ENCODE measurements at places on chromosomes 4 and X.

- ATAC-seq: no peak
Measured at GRCh38 chrX:130529531-130529930, 127.7 kb downstream of the RBMX2 start.

DNA sequence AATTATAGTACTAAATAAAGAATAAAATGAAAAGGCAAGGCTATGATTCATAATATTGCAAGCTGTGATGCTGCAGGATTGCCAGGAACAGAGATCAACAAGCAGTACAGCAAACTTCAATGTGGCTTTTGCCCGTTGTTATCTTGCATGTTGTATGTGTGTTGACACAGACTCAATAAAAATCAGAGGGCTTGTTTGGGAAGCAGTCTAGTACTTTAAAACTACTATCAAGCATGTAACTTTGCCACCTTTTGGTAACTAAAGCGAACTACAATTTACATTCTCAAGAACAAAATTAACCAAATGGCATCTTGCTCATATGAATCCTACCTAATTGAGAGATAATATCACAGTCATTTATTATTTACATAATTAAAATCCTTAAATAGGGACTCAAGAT lies 79.8 kb upstream of the GPM6A start:
- no peak for ATAC-seq

DNA sequence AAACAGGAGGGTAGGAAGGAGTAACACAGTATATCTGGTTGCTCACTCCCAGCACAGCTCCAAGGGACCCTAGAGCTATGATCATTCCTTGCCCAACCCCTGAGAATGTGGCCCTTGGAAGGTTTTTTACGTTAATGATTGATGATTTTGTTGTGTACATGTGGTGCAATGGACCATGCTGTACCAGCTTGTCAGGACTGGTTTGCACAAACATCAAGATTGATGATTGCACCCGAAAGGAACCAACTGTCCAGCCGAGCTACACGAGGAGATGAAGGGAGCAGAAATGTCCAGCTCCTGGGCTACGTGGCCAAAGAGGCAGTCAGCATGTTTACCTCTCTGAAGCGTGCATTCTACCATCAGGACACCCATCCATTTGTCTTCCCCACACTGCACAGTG lies 83.2 kb upstream of the USP9X start:
- no peak for ATAC-seq

GRCh38 chrX:43141885-43142284 lies 363.9 kb upstream of the PPP1R2C start:
- no peak for ATAC-seq

DNA sequence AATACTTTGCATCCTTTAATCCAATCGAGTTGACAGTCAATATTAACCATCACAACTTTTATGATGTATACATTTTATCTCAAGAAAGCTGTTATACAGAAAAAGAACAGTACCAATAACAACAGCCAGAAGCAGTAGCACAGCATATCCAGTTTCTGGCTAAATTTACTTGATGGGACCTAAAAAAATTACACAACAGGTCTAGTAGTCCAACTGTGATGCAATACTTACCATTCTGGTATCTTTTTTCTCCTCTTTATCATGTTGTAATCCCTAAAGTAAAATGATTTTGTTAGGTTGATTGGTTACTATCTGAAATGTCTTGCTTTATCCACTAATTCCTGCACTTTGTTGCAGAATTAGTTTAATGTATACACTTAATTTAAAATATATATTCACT lies 1150.6 kb downstream of the FAT4 start:
- no peak for ATAC-seq

DNA sequence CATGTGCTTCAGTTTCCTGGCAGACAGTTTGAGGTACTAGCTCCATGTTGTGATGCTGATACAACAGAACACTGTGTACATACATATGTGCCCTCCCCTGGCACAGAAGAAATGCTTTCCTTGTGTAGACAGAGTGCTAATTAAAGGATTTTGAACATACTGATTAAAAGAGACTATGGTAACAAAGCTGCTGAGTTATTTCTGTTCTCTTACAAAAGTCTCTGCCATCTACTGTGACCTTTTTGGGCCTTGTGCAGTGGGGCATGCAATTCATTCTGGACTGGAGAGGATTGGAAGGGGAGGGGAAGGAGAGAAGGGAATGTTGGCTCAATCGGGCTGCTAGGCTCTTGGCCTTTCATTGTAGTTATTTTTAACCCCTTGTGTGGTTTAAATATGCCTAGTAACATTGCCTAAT lies 6.0 kb downstream of the PDLIM5 start:
- ATAC-seq: no peak

GRCh38 chrX:17769701-17770269 lies 32.5 kb downstream of the SCML1 start:
- no peak for ATAC-seq

DNA sequence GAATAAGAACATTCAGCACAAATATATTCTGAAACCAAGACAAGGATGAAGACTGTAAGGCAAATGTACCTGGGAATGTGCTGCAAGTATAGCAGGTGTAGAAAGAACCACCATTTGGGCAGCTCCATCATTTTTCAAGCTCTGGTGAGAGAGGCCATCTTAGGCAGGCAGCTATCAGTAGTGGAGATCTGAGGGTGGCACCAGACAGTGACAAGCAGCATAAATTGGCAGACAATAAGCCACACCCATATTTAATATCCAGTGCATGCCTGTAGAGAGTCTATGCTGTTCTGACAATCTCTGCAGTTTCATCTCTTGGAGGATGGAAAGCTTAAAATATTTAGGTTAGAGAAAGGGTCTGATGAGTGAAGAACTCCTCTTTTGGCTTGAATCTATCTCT lies 22.5 kb downstream of the CCNG2 start:
- ATAC-seq: no peak

- no peak for ATAC-seq
Measured at GRCh38 chrX:27746516-27746915, 61.3 kb upstream of the MAGEB10 start.

- ATAC-seq: peak; percentile 89
Measured at GRCh38 chrX:19566359-19567222, 51.3 kb upstream of the MAP3K15 start.

- ATAC-seq: no peak
Measured at GRCh38 chr4:173012608-173013007, 156.0 kb upstream of the GALNT7 start.

DNA sequence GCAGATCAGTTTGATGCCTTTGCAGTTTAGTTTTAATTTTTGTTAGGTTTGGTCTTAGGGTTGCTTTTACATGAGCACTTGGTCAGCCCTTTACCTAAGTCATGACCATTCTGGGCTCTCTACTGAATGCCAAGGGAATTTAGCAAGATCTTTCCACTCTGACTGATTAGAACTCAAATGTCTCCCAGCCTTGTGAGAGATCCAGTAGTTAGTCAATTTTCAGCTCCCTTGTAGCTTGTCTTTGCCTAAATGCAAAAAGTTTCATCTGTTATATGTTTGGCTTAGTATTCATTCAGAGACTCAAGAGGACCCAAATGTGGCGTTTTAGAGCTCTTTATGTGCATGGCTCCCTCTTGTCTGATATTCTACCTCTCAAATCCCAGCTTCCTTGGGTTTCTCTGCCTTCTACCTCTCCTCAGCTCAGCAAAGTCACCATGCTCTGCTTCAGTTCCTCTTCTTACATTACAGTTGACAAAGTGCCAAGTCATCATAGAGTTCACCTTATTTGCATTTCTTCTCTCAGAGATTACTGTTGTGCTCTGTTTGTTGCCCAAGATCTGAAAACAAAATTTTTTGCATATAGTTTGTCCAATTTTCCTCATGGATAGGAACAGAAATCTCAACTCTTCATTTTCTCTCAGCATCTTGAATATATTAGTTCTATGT lies 17.5 kb upstream of the JAKMIP1 start:
- ATAC-seq: no peak

DNA sequence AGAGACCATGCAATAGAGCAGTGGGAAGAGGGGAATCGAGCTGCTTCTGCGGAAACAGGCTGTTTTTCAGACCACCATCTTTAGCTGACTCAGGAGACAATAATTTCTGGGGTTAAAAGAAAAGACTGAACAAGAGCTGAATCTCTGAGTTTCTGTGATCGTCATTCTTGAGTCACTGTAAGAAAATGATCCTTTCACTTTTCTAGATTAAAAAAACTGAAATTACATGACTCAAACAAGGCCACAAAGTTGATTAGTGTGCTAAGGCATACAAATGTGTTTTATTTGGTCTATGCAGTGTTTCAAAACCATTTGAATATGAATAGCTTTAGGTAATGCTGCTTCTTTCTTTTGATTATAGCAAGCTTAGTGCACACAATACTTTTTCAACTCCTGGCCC lies 194.4 kb upstream of the RPL34 start:
- no peak for ATAC-seq

DNA sequence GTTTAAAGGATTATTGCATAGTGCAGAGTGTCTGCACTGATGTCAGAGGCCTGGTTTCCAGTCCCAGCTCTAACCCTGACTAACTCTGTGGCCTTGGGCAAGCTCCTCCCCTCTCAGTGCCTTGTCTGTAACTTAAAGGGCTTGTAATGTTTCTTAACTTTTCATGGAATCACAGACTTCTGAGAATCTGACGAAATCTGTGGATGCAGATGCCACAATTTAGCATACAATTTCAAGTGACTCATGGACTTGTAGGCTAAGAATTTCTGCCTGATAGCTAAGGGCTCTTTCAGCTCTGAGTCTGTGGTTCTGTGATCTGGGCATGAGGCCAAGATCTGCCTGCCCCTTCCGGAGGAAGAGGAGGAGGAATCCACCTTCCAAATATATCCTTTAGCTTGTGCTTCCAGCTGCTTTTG lies 236.9 kb downstream of the AR start:
- ATAC-seq: no peak

- ATAC-seq: no peak
Measured at GRCh38 chr4:94304365-94304971, 38.2 kb downstream of the HPGDS start.
